Progenitor cell of endocrine pancreas (in vitro differentiated cells): ENCODE measurements at places on chromosomes 4 and X. TPM values are rescaled to one million over a fixed set of nuclear protein-coding genes. Genes with fewer than 3 reads are reported as not detected.

DNA sequence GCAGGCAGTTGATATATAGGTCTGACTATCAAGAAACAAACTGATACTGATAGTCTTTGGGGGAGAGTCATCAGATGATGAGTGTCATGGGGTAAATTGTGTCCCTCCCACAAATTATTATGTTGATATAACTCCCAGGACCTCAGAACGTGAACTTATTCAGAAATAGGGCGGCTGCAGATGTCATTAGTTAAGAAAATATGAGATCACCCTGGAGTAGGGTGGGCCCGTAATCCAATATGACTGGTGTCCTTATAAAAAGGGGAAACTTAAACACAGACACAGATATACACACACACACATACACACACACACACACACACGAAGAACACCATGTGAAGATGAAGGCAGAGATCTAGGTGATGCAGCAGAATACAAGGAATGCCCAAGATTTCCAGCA is 32.7 kb upstream of the ARHGEF9 start:
- DNase-seq = no peak
- H3K27ac ChIP-seq = no peak overlapping the region
- H3K27me3 ChIP-seq = no peaks in the 10 kb centered on the region
- no peaks in the 10 kb centered on the region for H3K4me1 ChIP-seq
- H3K4me3 ChIP-seq = no peak overlapping the region

- peak overlapping the region; percentile 33 for H3K27ac ChIP-seq
- no peak overlapping the region for H3K4me3 ChIP-seq
- no peaks in the 10 kb centered on the region for H3K27me3 ChIP-seq
- peaks cover 12% of the 10 kb centered on the region for H3K4me1 ChIP-seq
- peaks cover 3% of the 10 kb centered on the region for H3K36me3 ChIP-seq
- DNase-seq = no peak
Measured at GRCh38 chrX:85907316-85907715, 140.0 kb downstream of the CHM start.

Gene ZBTB49
- 10.0 and 12.5 TPM in 2 replicates for total RNA-seq

GRCh38 chrX:132795181-132795580 is 163.2 kb downstream of the HS6ST2 start:
- no peak for DNase-seq
- no peak overlapping the region for H3K27ac ChIP-seq
- H3K36me3 ChIP-seq = no peaks in the 10 kb centered on the region
- peaks cover 2% of the 10 kb centered on the region for H3K4me1 ChIP-seq
- no peak overlapping the region for H3K4me3 ChIP-seq

Gene GSX2
- not detected in 2 replicates for total RNA-seq

DNA sequence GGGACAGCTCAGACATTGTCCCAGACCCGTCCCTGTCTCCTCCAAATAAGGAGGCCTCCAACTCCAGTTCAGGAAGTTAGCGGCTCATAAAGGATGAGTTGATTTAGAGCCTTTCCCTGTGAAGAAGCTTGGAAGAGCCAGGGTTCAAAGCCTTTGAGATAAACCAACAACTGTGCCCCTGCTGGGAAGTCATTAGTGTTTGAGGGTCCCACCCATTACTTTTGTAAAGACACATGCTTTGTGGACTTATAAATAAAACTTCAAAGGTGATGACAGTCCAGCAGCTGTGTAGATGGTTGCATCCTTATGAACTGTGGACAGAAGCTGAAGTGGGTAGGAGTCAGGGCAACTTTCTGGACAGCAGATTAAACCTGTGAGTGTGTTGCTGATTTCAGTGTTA is 86.0 kb upstream of the PGRMC2 start:
- H3K27me3 ChIP-seq = no peaks in the 10 kb centered on the region
- H3K36me3 ChIP-seq = peaks cover 10% of the 10 kb centered on the region
- H3K4me1 ChIP-seq = no peaks in the 10 kb centered on the region
- no peak for DNase-seq
- H3K27ac ChIP-seq = no peak overlapping the region
- no peak overlapping the region for H3K4me3 ChIP-seq

DNA sequence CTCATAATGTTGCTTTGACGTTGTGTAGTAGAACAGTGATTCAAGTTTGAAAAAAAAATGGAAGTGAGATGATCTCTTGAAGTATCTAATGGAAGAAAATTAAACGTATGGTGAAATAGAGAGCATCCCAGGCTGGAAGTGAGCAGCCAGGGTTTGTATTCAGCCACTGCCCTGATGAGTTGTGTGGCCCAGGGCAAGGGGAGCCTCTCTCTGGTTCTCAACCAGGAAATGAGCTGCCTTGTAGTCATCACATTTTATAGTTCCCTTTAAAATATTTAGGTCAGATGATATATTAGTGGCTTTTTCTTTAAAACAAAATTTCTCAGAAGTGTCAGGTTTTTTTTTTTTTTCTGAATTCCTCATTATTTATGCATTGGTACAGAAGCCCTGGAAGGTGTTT is 150.3 kb downstream of the GPAT3 start:
- no peak for DNase-seq
- no peaks in the 10 kb centered on the region for H3K4me1 ChIP-seq
- no peak overlapping the region for H3K4me3 ChIP-seq

Gene FAM3A
- 29.5 and 34.3 TPM in 2 replicates for total RNA-seq
